NT2/D1 (cell line): ENCODE measurements at places on chromosomes 5 and 9.

DNA sequence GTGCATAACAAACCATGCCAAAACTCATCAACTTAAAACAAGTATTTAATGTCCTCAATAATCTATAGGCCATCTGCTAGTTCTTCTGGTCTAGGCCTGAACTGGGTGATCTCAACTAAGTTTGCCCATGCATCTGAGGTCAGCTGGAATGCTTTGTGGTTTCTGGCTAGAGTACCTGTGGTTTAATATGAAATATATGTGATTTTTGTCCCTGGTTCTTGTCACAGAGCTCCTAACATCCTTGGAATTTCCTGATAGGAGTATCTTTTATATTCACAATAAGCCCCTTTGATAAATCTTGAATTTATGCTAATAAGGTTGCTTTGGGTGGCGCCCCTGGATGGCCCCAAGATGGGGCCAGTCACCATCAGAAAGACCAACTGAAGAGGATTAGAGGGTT is 535.9 kb downstream of the DNAH5 start:
- no peak for DNase-seq

- no peak for DNase-seq
These were observed 208.0 kb upstream of the PDE4D start for GRCh38 chr5:60101573-60101972.

DNA sequence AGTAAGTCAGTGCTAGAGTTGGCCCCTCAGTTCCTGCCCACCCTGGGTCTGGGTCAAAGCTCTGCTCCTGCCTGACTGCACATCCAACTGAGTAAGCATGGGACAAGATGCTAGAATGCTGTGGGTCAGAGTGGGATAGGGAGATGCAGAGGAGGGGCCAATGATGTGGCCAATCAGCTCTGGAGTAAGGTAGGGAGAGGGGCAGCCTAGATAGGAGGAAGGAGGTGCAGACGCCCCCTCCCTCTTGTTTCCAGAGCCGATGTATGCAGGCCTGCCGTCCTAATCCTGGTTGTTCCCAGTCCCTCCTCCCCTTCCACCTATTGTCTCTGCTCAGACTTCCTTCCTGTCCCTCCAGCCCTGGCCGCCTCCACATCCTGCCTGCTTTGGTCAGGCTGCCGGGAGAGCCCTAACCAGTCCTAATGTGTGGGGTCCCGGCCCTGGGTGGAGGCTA is 1.3 kb downstream of the ARAP3 start:
- DNase-seq, result peak; percentile 84

GRCh38 chr9:96279932-96280331 is 22.0 kb downstream of the HSD17B3 start:
- DNase-seq, result no peak

DNA sequence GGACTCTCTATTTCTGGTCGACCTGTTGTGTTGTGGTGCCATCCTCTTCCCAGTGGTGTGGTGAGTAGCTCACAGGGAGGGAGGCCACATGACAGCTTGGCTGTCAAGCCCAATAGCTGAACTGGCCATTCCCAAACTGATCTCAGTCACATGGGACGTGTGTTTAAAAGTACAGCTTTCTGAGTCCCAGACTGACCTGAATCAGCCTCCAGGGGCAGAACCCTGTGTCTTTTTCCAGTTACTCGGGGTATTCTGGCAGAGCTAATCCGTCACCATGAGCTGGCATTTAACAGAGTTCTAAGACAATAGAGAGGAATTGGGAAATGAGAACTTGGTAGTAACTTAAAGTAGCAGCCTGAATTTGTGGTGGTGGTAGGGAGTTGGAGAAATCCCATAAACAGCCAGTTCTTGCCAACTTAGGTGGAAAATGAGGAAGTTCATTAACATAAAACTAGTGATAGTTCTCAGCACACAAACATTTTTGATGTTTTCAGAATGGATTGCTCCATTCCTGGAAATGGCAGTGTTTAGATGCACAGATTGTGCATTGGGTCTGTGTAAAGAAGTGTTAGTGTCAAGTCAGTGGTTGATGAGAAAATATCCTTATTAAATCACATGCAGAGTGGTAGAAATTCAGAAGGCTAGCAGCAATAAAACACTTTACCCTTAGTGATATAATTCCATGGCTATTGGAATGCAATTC is 50.9 kb downstream of the GPR107 start:
- DNase-seq, result no peak
